ENCODE measurements at places on chromosomes 11 and 22. TPM values are rescaled to one million over a fixed set of nuclear protein-coding genes. Genes with fewer than 3 reads are reported as not detected.

Gene FAM111B
- total RNA-seq, result 0.12 TPM

Gene GLYATL1
- under 0.01 TPM for total RNA-seq

Gene GATD1
- 46.0 TPM for total RNA-seq

Gene SHISA8
- total RNA-seq, result not detected

Gene C11orf87
- total RNA-seq, result not detected

Gene APOBEC3F
- total RNA-seq, result 1.5 TPM

Gene NXPE4
- not detected for total RNA-seq

Gene SLC7A4
- 2.7 TPM for total RNA-seq

Gene FOLR1
- total RNA-seq, result not detected

Gene TCN1
- not detected for total RNA-seq

Gene FAM180B
- total RNA-seq, result 1.3 TPM

Gene RAG1
- total RNA-seq, result 0.12 TPM

Gene FBLN1
- 189 TPM for total RNA-seq

Gene GDPD4
- total RNA-seq, result not detected

Gene HBG1
- not detected for total RNA-seq

Gene IRAG1
- 4.2 TPM for total RNA-seq

Gene LSP1
- total RNA-seq, result 34.2 TPM

Gene SERPING1
- total RNA-seq, result 440 TPM

Gene LARGE1
- total RNA-seq, result 14.4 TPM

Gene CTSF
- total RNA-seq, result 83.0 TPM

Gene CSTF3
- 17.3 TPM for total RNA-seq

Gene ENTHD1
- total RNA-seq, result not detected

Gene PTPRCAP
- total RNA-seq, result not detected

Data from pericardium fibroblast (primary cell).